ENCODE measurements at places on chromosomes 7 and 10. TPM values are rescaled to one million over a fixed set of nuclear protein-coding genes. Genes with fewer than 3 reads are reported as not detected.

The STAG3 gene
- total RNA-seq = 1.1 TPM

The PLEKHA1 gene
- 30.4 TPM for total RNA-seq

The FAM180A gene
- total RNA-seq = 3.1 TPM

The GPR37 gene
- total RNA-seq = not detected

The HOXA11 gene
- total RNA-seq = under 0.01 TPM

The AZGP1 gene
- not detected for total RNA-seq

The C10orf62 gene
- 0.19 TPM for total RNA-seq

The SLC26A4 gene
- 1.7 TPM for total RNA-seq

The GJD4 gene
- total RNA-seq = not detected

The TACC2 gene
- 3.6 TPM for total RNA-seq

The TEX36 gene
- total RNA-seq = not detected

The DMBT1 gene
- under 0.01 TPM for total RNA-seq

The CHN2 gene
- total RNA-seq = 4.2 TPM

The ZNF37A gene
- 17.5 TPM for total RNA-seq

The PTPRN2 gene
- total RNA-seq = 1.7 TPM

The TAS2R41 gene
- not detected for total RNA-seq

The C10orf71 gene
- not detected for total RNA-seq

The CDK6 gene
- total RNA-seq = 38.3 TPM

The MYL10 gene
- not detected for total RNA-seq

The EVX1 gene
- not detected for total RNA-seq

The LRRD1 gene
- under 0.01 TPM for total RNA-seq

The METTL27 gene
- total RNA-seq = 9.9 TPM
